ENCODE measurements at places on chromosomes 2 and 18.
A peak's percentile ranks its signal among the peaks of the same experiment; 100 is the strongest.

DNA sequence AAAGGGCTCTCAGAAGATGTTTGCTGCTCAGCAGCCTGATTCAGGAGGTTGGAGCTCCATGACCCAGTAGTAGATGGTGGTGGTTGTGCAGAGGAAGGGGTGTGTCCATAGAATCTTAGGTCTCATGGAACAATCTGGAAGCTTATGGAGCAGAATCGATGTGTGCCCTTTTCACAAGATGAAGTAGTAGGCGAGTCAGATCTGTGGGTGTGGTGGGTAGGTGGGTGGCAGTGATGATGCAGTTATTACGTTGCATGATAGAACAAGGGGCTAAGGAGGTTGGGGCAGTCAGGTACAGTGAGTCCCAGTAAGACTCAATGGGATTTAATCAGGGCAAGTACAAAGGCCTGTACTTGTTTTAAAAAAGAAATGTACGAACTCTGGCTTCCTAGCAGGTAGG lies 9.1 kb downstream of the TET3 start:
- DNase-seq, result no peak

GRCh38 chr2:30684516-30684915 lies 122.7 kb downstream of the CAPN13 start:
- no peak for DNase-seq

DNA sequence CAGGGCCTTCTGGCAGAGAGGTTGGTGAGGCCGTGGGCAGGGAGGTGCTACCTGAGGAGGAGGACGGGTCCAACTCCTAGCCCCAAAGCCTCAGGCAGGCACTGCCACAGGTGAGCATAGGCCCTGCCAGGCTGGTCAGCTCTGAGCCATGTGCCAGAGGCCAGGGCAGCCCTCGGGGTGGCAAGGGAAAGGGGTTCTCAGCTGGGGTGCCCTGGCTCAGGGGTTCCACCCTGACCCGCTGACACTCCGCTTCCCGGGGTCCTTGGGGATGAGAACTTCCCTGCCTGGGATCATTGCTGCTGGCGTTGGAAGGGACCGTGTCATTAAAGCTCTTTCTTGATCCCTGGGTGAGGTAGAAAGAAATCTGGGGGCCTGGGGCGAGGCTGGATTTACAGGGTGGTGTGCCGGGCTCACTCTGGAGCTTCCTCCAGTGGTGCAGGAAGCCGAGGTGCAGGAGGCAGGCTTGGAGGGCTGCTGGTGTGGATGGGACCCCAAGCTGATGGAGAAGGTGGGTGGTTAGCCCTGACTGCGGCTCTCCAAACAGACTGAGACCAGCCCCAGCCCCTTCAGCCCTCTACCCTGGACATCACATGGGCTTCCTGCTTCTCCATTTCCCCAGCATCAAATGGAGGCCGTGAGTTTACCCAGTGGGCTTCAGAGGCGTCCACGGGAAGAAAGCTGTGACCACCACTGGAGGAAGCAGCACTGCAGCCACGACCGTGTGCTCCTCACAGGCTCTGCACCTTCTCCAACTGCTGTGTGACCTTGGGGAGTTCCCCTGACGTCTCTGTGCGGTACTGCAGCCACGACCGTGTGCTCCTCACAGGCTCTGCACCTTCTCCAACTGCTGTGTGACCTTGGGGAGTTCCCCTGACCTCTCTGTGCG lies 295.2 kb downstream of the NDUFA10 start:
- DNase-seq, result no peak

DNA sequence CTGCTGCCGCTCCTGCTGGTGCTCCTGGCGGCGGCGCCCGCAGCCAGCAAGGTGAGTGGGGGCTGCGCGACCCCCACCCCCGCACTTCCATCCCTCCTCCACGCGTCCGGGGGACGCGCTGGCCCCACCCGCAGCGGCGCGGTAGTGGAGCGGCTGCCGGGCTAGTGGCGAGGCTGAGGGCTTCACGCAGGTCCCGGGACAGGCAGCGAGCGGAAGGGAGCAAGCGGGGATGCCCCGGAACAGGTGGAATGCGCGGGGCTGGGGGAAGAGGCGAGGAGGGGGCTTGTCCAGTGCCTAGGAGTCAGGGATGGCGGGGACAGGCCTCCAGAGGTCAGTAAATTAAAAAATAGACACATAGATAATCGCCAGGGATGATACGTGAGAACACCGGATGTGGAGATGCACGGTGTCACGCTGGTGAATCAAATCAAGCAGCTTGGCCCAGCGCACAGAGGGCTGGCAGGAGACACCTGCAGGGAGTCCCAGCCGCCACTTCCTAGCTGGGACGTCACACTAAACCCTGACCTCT lies 403 bp downstream of the COL4A3 start:
- peak; percentile 60 for DNase-seq

DNA sequence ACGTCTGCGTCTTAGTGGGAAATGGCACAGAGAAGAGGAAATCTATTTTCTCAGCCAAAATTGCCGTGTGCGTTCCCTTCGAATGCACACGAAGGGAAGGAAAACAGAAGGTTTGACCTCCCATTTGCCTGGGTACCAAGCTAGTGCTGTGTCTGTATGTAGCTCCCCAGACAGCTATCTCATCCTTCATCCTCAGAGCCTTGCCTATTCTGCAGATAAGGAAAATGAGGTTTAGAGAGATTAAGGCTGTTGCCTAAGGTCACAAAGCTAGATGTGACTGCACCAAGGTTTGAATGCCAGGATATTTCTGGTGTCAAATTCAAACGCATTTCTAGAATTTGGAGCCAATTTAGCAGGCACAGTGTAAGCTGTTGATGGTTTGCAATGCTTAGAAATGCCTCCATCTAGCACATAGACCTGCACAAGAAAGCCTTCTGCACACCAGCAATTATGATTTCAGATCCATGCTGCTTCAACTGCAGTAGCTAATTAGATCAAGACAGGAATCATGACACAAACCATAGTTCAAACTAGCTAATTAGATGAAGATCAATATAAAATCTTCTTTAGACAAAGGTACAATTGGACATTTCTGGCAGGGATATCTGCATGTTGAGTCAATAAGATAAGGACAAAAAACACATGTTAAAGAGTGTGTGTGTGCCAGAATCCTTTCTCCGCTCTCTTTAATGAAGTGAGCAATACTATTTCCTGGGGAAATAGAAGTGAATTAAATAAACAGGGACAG lies 115.1 kb downstream of the CMPK2 start:
- no peak for DNase-seq

GRCh38 chr2:129857200-129857599 lies 122.3 kb upstream of the RAB6C start:
- DNase-seq, result no peak

- DNase-seq, result no peak
Observed at GRCh38 chr2:168643979-168644378, 158.5 kb upstream of the NOSTRIN start.

GRCh38 chr2:129801575-129801974 lies 177.9 kb upstream of the RAB6C start:
- no peak for DNase-seq

GRCh38 chr2:175317751-175318150 lies 136.2 kb upstream of the ATP5MC3 start:
- no peak for DNase-seq

GRCh38 chr18:44946529-44947113 lies 265.9 kb downstream of the SETBP1 start:
- no peak for DNase-seq

DNA sequence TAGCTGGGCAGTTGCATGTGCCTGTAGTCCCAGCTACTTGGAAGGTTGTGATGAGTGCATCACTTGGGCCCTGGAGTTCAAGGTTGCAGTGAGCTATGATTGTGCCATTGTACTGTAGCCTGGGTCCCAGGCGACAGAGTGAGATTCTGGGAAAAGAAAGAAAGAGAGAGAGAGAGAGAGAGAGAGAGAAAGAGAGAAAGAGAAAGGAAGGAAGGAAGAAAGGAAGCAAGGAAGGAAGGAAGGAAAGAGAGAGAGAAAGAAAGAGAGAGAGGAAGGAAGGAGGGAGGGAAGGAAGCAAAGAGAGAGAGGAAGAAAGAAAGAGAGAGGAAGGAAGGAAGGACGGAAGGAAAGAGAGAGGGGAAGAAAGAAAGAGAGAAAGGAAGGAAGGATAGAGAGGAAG lies 128.4 kb downstream of the GALNT3 start:
- no peak for DNase-seq

DNA sequence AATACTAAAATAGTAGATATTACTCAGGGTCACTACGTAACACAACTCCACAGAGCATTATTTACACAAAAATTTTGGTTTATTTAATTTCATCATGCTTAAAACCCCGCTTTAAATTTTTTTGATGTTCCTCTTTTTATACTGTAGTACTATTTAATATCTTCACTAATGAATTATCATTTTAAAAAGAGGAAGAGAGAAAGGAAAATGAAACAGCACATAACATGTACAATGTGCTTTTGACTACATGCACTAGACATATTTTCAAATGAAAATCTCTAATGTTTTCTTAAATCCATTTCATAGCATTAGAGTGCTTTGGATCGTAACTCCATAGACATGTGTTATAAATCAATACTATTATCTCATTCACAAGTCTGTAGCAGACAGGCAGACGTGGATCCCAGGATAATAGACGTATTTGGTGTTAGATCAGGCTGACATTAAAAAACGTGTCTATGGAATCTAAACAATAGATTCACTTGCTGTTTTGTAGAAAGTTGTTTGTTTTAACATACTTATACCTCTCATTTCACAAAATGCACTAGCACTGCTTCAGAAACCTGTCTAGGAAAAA lies 897.0 kb downstream of the CPS1 start:
- no peak for DNase-seq

DNA sequence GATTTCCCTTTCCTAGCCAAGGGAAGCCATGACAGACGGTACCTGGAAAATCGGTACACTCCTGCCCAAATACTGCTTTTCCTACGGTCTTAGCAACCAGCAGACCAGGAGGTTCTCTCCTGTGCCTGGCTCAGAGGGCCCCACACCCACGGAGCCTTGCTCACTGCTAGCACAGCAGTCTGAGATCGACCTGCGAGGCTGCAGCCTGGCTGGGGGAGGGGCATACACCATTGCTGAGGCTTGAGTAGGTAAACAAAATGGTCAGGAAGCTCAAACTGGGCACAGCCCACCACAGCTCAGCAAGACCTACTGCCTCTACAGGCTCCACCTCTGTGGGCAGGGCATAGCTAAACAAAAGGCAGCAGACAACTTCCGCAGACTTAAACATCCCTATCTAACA lies 6.8 kb upstream of the CD207 start:
- no peak for DNase-seq

DNA sequence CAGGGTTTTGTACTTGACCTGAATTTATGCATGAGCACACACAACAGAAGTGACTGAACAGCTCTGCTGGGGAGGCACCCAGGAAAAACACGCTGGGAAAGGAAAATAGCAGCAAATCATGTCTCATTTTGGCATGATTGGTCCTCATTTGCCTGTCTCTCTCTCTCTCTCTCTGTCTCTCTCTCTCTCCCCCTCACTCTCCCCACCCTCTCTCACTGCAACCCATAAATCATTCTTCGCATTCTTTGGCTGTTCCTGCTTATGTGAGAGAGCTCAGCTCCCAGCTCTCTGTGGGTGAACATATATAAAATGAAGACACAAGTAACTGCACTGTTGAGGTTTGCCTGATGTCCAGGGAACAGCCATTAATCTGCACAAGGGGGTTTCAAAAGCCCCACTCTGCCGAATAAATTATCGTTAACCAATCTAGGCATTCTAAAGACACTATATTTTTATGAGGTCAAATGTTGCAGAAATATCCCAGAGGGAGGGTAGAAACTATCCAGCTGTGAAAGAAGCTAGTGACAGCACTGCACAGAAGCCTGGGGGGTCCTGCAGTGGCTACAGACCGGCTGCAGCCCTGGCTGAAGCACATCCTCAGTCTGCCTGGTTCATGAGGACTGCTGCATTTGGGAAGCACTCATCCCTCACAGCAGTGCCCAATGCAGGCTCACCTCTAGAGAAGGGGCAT lies 260.3 kb downstream of the AFF3 start:
- no peak for DNase-seq

DNA sequence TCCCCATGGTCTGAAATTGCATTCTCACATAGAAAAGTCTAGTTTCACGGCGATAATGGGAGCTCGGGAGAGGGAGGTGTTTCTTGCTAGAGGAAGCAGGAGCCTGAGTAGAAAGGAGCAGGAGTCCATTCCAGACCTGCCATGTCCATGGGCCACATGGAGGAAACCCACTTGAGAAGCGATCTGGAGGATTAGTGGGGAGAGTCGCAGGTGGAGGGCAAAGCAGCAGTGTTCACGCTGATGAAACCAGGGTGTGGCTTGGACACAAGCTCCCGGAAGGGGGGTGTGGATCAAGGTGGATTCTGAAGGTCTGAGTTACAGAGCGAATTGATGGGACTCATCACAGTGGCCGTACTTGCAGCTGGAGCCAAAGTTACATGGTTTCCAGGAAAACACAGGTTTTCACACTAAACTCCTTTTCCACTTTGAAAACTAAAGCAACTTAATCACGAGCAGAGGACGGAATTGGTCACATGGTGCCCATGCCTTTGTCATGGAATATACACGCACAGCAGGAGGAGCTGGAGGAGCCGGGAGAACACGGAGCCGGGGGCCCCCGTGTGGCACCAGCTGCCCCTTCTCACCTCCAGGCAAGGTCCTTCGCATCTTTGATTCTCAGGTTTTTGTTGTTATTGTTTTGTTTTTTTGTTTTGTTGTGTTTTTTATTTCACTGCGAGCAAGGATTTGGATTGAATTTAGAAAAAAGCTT lies 255.1 kb upstream of the MYT1L start:
- no peak for DNase-seq

DNA sequence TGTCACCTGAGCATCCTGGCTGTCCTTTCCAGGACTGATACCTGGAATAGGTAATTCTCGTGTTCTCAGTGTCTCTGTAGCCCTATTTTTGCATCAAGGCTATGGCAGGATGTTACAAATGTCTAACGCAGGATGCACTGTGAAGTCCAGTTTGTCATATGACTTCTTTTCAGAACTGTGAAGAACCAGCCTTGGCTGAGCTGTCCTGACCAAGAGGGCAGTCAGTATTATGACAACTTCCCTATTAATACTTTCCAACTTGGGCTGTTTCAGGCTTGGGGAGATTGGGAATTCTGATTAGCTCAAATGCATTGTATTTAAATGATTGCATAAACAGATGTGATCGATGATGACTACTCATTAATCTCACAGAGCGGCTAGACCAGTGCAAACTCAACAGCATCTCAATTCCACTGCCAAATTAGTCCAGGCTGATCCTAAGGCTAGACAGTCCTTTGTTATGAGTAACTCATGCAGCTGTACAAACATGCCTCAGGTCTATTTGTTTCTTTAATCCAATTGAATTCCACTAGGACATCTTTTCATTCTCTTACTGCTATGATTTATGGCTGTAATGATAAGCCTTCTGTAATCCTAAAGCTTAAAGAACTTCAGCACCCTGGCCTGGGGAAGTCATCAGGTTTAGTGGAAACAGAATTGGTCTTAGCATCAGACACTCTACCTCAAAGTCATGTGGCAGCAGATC lies 331.6 kb downstream of the KCNS3 start:
- DNase-seq, result no peak

DNA sequence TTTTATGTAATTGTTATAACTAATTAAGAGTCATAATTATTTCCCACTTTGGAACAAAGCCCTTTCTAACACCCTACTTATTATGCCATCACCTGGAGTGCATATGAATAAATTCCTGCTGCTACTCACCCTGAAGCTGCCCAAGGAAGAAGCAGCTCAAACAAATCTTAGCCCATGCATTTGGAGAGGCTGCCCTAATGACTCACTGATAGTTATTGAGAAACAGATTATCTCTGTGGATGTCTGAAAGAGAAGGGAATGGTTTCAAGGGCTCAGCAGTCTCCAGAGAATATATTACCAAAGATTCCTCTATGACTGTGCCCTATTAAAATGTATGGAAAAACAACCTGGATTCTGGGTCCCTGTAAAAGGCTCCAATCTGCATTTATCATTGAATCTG lies 81.0 kb downstream of the GPR39 start:
- no peak for DNase-seq
